ENCODE measurements at places on chromosomes 6 and 20. TPM values are rescaled to one million over a fixed set of nuclear protein-coding genes. Genes with fewer than 3 reads are reported as not detected.
A peak's percentile ranks its signal among the peaks of the same experiment; 100 is the strongest.

The FAM8A1 gene
- total RNA-seq: 6.1 TPM

The COL9A1 gene
- total RNA-seq: 0.34 TPM

The LRP11 gene
- 60.6 TPM for total RNA-seq

DNA sequence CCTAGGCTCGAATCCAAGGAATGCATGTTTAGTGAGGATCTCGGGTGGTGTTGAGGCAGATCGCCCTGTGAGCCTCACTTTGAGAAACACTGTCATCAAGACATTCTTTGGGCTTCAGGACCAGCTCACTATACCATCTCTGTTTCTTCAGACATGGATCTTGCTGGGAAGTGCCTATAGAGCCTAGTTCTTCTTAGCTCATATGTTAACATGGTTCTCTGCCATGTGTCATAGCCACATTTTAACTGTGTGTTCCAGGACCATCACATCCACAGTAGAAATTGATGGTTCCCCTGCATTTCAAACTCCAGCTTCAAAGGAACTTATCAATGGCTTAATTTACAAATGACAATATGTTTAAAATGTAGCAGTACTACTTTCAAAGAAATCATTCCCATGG is 57.4 kb downstream of the NOX3 start:
- no peak for DNase-seq

- DNase-seq: no peak
Measured at GRCh38 chr6:117188627-117189201, 76.6 kb upstream of the VGLL2 start.

DNA sequence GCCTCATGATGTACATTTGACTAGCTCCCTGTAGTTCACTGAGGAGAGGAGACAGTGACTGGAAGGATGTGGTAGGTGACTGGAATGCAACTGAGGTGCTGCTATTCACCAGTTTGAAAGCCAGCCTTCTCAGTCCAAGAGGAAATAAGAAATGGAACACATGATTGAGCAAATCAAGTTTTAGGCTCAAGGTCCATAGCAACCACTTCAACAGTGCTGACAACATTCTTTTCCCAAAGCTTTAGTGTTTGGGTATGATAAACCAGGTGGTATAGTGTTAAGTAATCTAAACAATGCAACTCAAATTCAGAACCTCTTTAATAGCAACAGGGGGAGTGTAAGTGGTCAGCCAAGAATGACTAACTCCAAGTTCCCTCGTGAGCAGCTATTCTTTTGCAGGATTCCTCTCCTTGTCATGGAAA is 9.2 kb downstream of the ZHX3 start:
- peak; percentile 36 for DNase-seq

GRCh38 chr6:98946879-98947410 is 801 bp downstream of the FBXL4 start:
- DNase-seq: peak; percentile 38

GRCh38 chr6:53139841-53140413 is 8.7 kb downstream of the GCM1 start:
- no peak for DNase-seq

- no peak for DNase-seq
Measured at GRCh38 chr6:56374841-56375369, 127.5 kb upstream of the COL21A1 start.

GRCh38 chr20:5871459-5872410 is 78.6 kb downstream of the TRMT6 start:
- DNase-seq: no peak

DNA sequence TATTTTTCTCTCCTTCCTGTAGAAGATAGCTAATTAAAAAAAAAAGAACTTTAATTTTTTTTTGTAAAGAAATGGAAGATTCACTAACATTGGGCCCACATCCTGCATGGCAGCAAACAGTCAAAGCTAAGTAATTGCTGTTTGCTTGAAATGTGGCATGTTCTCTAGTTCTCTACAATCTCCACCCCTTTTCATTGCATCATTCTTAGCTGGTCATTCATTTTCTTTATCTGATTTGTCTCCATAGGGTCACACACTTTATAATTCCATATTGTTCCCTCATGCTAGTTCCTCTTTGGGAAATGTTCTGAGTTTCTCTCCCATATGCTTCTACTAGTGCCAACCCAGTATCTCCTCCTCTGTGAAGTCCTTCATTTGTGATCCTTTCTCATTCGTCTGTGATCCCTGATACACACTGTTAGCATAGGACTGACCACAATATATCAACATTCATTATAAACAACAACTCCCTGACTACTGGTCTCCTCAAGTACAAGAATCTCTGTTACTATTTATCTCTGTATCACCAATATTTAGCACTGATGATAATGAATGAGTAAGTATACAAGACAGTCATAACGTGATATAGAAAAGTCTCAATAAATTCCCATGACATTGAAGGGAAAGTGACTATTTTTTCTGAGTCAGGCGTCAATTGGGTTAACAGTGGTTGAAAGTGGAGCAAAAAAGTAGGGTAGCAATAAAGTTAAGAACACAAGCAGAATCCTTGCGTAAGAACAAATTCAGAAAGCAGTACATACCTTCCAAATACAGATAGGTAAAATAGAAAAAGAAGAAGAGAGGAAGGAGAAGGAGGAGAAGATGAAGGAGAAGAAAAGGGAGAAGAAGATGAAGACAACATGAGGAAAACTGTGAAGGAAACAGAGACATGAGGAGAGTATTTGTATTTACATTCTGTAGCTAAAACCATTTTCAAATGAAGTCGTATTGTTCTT is 33.2 kb upstream of the MYB start:
- no peak for DNase-seq

DNA sequence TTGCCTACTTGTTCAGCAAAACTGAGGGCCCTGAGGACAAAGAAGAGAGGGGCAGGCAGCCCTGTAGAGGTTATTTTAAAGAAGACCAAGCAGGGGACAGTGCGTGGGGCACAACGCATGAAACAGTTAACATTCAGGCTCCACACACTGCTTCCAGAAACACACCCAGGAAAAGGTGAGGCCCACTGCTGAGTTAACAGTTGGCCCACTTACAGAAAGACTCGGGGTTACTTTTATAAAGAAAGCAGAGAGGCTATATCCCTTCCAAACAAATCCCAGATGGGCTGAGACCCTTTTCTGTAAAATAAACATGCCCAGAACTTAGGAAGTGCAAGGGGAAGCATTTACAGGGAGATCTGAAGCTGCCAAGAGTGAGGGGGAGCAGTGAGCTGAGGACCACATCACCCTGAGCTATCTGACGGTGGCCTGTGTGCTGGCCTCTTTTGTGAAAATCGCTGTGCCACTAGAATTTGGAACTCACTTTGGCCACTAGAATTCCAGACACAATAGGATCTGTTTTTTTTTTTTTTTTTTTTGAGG is 49.8 kb upstream of the SSTR4 start:
- DNase-seq: no peak

- DNase-seq: no peak
Measured at GRCh38 chr20:34364223-34364506, 1.1 kb downstream of the ITCH start.

DNA sequence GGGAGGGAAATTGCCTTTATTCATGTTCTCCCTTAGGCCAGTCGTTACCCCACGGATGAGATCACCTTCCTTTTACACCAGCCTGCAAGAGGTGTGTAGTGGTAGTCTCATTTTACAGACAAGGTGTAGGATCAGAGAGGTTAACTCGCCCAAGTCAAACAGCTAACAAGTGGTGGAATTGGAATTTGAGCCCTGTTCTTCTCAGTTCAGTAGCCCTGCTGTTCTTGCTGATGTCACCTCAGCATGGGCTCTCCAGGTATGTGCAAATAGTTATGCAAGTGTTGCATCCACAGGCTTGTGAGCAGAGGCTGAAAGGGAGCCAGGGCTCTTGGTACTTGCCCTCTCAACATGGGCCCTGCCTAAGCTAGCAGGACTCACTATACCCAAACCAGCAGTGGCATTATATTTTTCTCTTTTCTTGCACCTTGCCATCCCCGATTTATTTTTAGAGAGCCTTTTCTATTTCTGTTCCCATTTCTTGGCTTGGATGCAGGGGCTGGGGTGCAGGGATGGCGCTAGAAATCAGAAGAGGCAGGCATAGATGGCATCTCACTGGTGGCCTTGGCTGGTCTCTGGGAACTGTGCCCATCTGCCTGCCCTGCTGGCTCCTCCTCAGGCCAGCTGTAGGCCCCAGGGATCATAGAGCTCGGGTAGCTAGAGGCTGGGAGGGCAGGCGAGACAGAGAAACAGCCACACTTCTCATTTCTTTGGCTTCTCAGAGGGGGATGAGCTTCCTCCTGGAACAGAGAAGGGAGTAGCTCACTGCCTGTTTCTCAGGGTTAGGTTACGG is 18.2 kb downstream of the PPARD start:
- no peak for DNase-seq

DNA sequence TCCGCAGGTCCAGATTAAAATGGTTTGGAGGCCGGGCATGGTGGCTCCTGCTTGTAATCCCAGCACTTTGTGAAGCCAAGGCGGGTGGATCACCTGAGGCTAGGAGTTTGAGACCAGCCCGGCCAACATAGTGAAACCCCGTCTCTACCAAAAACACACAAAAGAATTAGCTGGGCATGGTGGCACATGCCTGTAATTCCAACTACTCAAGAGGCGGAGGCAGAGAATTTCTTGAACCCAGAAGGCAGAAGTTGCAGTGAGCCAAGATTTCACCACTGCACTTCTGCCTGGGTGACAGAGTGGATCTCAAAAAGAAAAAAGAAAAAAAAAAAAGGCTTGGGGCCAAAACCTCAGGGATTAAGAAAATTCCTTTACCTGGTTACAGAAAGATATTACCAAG is 30.5 kb downstream of the C6orf15 start:
- DNase-seq: no peak

DNA sequence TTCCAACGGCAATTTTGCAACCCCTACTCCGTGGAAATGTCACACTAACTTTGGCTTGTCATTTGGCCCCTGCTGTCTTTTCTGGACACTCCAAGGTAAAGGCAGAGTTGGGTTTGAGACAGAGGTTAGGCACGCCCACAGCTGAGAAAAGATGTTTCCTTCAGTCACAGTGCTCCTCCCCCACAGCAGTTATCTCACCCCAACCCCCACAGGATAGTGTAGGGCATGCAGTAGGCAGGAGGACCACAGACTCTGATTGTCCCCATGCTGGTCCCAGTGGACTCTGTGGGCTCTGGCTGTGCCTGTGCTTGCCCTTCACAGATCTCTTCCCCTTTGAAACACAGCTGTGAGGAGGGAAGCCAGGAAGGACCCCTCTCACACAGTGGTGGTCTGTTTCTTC is 124.0 kb upstream of the CARMIL1 start:
- no peak for DNase-seq

GRCh38 chr6:73308712-73309534 is 45.2 kb downstream of the DPPA5 start:
- peak; percentile 45 for DNase-seq
